NCI-H1092 treated with DMSO at 0.1 percent for 48 hours (cell line): ENCODE measurements at places on chromosomes 3 and 15.
A peak's percentile ranks its signal among the peaks of the same experiment; 100 is the strongest.

DNA sequence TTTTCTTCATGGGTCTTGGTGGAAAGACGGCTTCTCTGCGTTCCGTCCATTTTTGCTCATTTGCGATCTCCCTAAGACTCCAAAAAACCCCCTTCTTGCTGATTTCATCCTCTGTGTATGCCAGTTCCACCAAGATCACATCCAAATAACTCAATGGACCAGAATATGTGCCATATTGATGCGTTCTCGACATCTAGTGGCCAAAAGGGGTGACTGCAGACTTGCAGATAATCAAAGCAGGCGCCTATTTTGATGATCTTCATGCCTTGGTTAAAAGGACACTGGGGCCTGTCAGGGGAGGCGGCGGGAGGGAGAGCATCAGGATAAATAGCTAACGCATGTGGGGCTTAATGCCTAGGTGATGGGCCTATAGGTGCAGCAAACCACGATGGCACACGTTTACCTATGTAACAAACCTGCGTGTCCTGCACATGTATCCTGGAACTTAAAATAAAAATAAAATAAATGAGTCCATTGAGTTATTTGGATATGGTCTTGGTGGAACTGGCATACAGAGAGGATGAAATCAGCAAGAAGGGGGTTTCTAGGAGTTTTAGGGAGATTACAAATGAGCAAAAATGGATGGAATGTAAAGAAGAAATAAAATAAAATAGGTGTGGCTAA, 104.2 kb upstream of the RAD18 start:
- peak; percentile 22 for DNase-seq

GRCh38 chr3:114855839-114856238, 291.2 kb downstream of the ZBTB20 start:
- DNase-seq: no peak

GRCh38 chr3:169354774-169355501, 308.6 kb downstream of the MECOM start:
- peak; percentile 98 for DNase-seq

GRCh38 chr3:32498252-32498651, 4.4 kb downstream of the CMTM6 start:
- no peak for DNase-seq

DNA sequence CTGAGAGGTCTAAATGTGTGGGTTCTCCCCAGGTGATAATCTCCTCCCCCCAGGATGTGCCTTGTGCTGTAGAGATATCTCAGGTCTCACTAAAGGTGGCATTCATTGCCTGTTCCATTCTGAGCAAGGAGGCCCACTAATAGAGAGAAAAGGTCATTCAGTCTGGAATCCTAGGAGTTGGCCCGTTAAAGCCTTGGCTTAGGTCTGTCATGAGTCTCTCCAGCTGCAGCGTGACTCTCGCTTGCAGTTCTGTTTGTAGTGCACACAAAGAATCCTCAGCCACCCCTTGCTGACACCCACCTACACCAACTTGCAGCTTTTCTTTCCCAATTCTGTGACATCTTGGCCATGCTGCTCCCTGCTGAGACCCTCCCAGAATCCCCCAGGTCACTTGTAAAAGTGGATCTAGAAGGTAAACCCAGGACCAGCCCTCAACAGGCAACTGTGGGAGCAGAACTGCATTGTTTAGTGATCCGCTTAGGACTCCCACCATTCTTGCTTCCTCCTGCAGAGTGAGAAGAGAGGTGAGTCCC, 17.7 kb downstream of the MAGEF1 start:
- no peak for DNase-seq

- DNase-seq: no peak
These were observed 1159.6 kb upstream of the EPHA6 start for GRCh38 chr3:95654570-95655362.

- no peak for DNase-seq
These were observed 25.1 kb downstream of the CNTN6 start for GRCh38 chr3:1117843-1118473.

- DNase-seq: no peak
These were observed 9.6 kb downstream of the CELSR3 start for GRCh38 chr3:48652923-48653715.

DNA sequence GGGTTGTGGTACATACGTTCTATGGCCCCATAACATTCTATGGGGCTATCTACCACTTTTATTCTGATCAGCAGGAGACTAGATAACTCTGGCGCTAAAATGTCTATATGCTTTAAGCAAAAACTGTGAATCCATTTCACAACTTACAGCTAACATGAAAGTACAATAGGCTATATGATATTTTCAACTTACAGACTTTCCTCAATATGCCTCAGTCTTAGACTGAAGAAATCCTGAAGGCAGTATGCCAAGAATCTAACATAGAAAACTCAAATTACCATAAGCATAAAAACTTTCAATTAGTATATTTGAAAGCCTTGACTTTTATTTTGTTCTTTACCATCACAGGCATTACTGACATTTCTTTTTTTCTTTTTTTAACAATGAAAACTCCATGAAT, 81.4 kb downstream of the CBLB start:
- DNase-seq: no peak

DNA sequence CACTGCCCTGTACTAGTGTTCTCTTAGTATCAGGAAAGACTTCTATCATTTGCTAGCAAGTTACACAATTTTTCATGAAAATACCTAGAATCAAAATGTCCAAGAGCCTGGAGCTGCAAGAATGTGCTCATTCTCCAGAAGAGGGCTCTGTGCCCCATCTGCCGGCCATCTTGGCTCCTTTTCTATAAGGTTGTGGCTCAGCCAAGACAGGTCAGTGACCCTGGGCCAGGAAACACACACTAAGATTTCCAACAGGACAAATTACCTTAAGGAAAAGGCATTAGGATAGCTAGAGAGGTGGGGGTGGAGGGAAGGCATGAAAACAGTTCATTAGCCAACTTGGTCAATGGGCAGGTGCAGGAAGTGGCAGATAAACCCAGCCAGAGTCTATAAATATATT, 20.7 kb downstream of the TIMP4 start:
- no peak for DNase-seq

GRCh38 chr15:98896802-98897732, 110.5 kb downstream of the PGPEP1L start:
- DNase-seq: no peak

DNA sequence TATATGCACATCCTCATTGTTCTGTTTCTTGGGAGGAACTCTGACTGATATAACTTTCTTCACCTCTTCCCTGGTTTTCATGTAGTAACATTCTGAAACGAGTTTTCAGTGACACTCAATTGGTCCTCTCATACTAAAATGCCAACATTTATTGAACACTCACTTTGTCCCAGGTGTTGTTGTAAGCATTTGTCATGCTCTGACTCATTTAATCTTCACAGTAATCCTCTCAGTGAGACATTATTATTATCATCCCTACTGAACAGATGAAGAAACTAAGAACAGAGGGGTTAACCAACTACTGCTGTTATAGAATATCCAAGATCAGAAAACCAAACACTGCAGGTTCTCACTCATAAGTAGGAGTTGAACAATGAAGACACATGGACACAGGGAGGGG, 94.1 kb upstream of the MRPL3 start:
- no peak for DNase-seq

DNA sequence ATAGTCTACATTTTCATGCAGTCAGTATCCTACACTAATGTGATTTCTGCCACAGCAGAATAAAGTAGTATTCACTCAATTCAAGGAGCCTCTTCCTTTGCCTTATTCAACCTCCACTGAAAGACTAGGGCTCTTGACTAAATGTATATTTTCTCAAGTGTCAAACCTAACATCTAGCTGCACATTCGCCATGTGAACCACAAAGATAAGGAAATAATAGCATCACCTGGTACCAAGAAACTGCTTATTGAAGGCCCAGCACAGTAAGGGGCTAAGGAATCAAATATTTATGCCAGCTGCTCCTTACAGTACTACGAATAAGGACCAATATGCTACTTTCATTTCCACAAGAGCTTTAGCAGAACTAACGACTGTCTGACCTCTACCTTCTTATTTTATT, 1.3 kb downstream of the SRP14 start:
- DNase-seq: no peak

DNA sequence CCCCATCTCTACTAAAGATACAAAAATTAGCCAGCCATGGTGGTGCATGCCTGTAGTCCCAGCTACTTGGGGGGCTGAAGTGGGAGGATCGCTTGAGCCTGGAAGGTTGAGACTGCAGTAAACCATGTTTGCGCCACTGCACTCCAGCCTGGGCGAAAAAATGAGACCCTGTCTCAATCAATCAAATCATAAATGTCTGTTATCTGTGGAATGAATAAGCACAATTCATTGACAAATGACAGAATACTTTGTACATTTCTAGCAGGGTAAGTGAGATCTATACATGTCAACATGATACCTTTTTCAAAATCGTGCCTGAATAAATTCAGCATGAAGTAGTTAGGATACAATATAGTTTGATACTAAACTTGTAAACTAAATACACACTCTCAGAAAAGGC, 181.2 kb downstream of the FOXP1 start:
- no peak for DNase-seq

- no peak for DNase-seq
These were observed 494 bp downstream of the CPLX3 start for GRCh38 chr15:74826921-74827320.

DNA sequence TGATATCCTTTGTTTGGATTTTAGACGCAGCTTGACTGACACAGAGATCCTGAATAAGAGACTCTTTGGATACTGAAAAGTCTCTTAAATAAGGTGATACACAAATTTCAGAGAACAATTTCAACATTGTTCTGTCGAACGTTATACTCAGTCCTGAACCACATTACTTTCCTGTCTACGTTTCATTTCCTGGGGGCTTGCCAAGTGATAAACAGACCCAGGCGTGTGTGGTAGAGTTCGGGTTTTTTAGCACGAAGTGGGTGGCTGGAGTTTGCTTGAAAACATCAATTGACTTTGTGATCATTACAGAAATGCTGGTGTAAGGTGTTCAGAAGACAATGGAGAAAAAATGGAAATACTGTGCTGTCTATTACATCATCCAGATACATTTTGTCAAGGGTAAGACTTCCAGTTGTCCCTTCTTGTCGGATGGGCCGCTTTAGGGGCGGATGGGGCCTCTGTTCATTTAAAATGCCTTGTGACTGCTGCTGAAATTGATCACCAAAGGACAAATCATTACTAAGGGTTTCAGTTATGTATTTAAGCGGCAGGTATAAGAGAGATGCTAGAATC, at the start of gene CD96:
CD96 (plus strand) TSS at position 287 of the 573 bp plus-strand sequence; CDS start at position 339, 52 bp downstream.
- no peak for DNase-seq

DNA sequence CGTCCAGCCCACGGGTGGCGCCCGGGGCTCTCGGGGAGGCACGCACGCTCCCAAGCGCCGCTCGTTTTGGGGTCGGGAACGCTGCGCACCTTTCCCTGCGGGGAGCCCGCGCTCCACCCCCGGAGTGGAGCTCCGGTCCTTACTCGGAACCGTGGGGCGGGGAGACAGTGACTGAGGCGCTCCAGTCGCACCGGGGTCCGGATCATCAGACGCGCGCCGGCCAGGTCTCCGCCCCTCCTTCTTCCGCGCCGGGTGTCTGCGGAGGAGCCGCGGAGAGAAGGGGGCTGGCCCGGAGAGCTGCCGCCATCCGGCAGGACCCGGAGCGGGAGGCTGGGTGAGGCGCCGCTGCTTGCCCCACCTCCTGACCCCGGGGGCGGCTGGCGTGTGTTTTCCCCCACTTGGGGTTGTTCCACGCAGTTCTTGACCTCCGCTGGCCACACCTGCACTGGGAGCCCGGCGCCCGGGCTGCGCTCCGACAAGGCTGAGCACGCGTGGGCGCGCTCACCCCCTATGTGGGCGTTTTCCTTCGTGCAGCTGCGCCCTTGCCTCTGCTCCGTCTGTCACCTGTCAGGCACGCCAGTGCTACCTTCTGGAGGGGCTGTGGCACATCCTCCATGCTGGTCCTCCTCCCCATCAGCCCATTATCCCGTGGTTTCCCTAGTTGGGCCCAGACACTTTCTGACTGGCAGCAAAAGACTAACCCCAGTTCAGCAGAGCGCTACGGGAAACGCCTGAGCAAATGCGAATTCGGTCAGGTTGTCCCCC, at the start of gene MCF2L2:
MCF2L2 (minus strand) TSS at position 173 of the 765 bp plus-strand sequence. CDS start 642 bp downstream, outside the sequence.
- DNase-seq: peak; percentile 29

GRCh38 chr3:109191421-109191820, 54.9 kb downstream of the C3orf85 start:
- no peak for DNase-seq

GRCh38 chr3:66816090-66816761, 181.9 kb upstream of the KBTBD8 start:
- peak; percentile 67 for DNase-seq

DNA sequence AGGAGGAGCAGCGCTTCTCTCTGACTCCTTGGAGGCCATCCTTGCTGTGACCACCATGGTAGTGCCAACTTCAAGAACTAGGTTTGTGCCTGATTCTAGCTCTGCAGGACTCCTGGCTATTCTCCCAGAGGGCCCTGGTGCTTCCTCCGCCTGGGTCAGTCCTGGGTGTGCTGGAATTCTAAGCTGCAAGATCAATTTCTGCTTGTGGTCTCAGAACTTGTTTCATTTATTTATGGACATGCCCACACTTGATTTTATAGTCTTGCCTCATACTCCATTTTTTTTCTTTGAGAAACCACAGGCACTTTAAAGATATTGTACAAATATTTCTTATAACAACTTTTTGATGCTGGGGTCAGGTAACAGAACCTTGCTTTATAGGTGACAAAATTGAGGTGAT, 87.6 kb downstream of the PDCD6IP start:
- no peak for DNase-seq

GRCh38 chr3:45549961-45550360, 44.6 kb upstream of the LIMD1 start:
- DNase-seq: no peak

DNA sequence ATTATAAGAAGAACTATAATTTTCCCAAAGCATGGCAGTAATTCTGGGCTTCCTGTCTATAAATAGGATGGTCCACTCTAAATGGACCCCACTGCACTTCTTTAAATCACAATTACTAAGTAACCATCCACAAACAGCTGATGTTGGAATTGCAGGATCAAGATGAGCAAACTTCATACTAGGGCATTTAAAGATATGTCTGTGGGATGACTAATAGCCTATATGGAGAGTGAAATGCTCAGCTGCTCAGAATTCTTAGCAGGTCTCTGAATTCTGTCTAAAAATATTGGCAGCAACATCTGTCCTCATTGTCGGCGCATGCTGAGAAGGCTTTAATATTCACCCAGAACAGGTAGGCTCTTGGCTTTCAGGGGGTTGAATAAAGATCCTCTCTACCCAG, 140.4 kb downstream of the SATB1 start:
- no peak for DNase-seq

DNA sequence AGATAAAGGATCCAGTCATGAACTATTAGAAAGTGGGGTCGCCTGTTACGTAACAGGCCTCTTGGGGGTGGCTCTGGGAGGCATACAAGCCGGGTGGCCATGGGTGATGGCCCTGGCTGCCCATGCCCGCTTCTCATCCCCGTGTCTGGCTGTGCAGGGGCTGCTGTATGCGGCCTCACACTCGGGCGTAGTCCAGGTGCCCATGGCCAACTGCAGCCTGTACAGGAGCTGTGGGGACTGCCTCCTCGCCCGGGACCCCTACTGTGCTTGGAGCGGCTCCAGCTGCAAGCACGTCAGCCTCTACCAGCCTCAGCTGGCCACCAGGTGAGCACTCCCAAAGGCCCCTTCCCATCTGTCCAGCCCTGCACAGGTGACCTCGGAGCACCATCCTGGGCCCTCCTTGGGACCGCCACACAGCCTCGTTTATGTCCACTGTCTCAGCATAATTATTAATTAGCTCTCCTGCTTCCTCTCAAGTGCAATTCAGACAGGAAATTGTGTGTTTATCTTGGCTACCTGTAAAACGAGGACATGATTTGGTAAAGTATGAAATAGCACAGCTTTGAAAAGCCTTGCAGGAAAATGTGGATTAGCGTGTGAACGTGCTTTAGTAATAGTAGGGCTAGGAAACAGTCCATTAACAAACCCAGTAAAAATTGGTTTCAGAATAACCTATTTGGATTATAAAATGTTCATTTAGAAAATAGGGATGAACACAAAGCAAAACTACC, 8.1 kb downstream of the CIB1 start:
- DNase-seq: peak; percentile 18
